AG04450 (cell line): ENCODE measurements at places on chromosomes 12 and 14. TPM values are rescaled to one million over a fixed set of nuclear protein-coding genes. Genes with fewer than 3 reads are reported as not detected.

The PLBD1 gene
- polyA plus RNA-seq, result 0.31 and 0.37 TPM in 2 replicates

The TAS2R13 gene
- 0.10 and 0.16 TPM in 2 replicates for polyA plus RNA-seq

DNA sequence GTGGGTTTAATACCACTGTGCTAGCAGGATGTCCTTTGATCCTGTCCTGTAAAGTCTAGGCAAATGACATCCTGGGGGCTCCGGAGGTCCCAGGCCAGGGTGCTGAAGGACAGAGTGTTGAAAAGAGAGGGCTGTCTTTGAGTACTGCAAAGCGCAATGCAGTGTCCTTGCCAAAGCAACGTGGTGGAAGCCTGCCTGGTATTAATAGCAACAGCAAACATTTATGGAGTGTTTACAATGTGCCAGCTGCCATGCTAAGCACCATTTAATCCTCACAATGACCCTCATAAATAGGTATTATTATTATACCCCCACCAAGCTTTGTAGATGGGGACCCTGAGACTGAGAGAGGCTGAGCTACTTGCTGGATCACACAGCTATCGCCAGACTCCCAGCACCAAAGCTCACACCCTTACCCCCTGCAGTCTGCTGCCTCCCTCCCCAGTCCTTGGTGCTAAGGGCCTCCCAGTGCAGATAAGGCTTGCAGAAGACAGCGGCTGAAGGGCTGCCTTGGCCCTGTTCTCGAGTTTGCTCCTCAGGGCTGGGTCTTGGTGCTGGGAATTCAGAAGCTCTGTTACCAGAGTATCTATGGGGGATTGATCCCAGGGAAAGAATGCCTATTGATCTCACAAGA lies 427.7 kb downstream of the FUT8 start:
- no peak for DNase-seq

GRCh38 chr12:40331886-40332285 lies 107.1 kb downstream of the LRRK2 start:
- DNase-seq, result no peak

DNA sequence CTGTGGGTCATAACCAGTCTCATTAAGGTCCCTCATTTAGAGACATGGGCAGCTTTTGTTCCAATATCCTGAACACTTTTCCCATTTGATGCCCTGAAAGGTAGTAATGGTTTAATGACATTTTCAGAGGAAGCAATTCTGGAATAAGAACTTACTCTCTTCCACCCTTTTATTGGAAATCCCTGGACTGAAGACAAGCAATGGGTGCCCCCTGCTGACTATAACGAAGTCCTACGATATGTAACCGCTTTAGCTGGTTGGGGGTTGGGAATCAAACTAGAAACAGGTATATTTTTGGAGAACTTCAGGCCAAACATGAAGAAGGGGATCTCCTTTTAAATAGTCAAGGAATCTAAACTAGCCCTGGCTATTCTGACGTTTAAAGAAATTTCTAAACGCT lies 20.5 kb downstream of the SARNP start:
- no peak for DNase-seq

DNA sequence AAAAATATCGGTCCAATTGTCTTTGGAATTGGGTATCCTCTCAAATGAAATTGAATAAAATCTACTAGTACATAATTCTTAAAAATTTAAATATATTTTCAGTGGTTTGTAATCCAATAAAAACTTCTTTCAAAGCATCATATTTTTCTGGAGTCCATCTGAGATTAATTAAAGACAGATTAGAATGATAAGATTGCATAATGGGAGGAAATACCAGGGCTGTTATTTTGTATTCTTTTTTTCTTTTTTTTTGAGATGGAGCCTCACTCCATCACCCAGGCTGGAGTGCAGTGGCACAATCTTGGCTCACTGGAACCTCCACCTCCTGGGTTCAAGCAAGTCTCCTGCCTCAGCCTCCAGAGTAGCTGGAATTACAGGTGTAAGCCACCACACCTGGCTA lies 103.8 kb downstream of the TMTC3 start:
- no peak for DNase-seq
